Pancreas (tissue), 10 donors: ENCODE measurements at places on chromosomes 16 and 17. TPM values are rescaled to one million over a fixed set of nuclear protein-coding genes. Genes with fewer than 3 reads are reported as not detected.

- no peak for DNase-seq
- H3K4me3 ChIP-seq = no peak overlapping the region
- no peaks in the 10 kb centered on the region for H3K4me1 ChIP-seq
- H3K36me3 ChIP-seq = no peaks in the 10 kb centered on the region
Observed at GRCh38 chr17:8954339-8954738, 11.2 kb downstream of the PIK3R5 start.

- no peaks in the 10 kb centered on the region for H3K27me3 ChIP-seq
- H3K4me3 ChIP-seq = no peak overlapping the region
Observed at GRCh38 chr17:55577687-55578086, 66.4 kb upstream of the SMIM36 start.

CTF1 gene
- 3.2 TPM for total RNA-seq

DNA sequence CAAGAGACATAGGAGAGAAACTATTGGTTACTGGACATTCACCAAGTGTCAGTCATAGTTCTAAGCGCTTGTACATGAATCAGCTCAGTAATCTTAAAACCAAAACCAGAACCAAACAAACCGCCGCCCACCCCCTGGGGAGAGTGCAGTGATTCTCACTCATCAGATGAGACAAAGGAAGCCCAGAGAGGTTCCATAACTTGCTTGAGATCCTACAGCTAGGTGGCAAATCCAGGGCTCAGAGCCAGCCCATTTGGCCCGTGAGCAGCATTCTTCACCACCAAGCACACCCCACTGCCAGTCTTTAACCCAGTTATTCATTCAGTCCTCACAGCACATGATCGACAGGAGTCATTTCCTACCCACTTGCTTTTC, 37.2 kb upstream of the RGS9 start:
- no peaks in the 10 kb centered on the region for H3K4me1 ChIP-seq
- peak; percentile 42 for DNase-seq
- H3K4me3 ChIP-seq = peak overlapping the region; percentile 56
- peak overlapping the region; percentile 42 for H3K27ac ChIP-seq
- H3K27me3 ChIP-seq = no peaks in the 10 kb centered on the region

- no peaks in the 10 kb centered on the region for H3K27me3 ChIP-seq
- no peak overlapping the region for H3K27ac ChIP-seq
- no peak overlapping the region for H3K4me3 ChIP-seq
- no peak for DNase-seq
- no peaks in the 10 kb centered on the region for H3K36me3 ChIP-seq
- no peaks in the 10 kb centered on the region for H3K4me1 ChIP-seq
Observed at GRCh38 chr17:3037259-3037658, 26.1 kb downstream of the OR1D5 start.

- H3K4me1 ChIP-seq = no peaks in the 10 kb centered on the region
- H3K36me3 ChIP-seq = no peaks in the 10 kb centered on the region
- DNase-seq = no peak
- no peak overlapping the region for H3K27ac ChIP-seq
- no peaks in the 10 kb centered on the region for H3K27me3 ChIP-seq
Observed at GRCh38 chr16:81668243-81669097, 110.6 kb upstream of the PLCG2 start.

DNA sequence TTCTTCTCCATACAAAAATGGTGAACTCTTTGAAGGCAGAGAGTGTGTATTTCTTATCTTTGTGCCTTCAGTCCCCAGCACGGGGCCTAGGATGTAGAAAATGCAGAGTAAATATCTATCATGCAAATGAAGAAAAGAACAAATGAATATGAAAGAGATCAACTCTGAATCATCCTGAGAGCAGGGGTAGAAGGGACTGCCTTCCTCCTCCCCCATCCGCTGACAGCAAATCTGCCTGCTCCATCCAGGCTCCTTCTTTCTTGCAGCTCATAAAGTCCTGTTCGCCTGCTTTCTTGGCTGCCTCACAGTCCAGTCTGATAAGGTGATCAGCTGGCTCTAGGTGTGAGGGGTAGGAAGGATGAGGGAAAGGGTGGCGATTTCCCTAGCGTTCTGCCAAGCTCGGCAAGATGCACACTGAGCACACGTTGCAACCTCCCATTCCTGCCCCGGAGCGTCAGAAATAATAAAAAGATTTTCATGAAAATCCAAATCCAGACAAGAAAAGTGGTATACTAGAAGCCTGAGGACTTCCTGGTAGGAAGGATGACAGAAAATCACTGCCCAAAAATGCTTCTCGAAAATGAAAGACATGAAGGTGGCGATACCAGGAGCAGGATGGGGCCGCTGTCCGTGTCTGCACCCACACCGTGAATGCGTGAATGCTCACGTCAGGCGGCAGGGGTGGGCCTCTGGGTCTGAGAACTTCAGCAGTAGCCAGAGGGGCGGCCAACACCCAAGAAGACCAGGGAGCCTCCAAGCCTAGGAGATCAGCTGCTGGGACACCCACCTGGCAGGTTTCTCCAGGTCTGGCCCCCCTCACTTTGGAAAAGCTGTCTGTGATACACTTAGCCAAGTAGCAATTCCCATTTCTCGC, 67.1 kb downstream of the VPS53 start:
- H3K4me3 ChIP-seq = no peak overlapping the region
- H3K27ac ChIP-seq = no peak overlapping the region
- no peaks in the 10 kb centered on the region for H3K27me3 ChIP-seq
- no peaks in the 10 kb centered on the region for H3K36me3 ChIP-seq
- H3K4me1 ChIP-seq = no peaks in the 10 kb centered on the region
- no peak for DNase-seq

DNA sequence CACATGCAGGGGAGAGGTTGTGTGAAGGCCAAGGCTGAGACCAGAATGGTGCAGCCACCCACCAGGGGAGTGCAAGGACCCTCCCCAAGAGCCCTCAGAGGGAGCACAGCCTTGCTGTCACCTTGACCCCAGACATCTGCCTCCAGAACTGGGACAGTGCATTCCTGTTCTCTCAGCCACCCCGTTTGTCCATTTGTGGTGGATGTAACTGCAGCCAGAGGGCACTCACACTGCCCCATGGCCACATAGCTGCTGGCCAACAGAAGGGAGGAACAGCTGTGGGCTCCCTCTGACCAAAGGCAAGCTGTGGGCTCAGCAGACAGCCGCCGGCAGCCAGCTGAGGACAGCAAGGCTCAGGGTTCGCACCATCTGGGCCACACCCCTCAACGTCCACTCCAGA, 49.8 kb upstream of the KLHDC4 start:
- no peaks in the 10 kb centered on the region for H3K36me3 ChIP-seq
- H3K4me3 ChIP-seq = no peak overlapping the region
- no peak for DNase-seq
- H3K27me3 ChIP-seq = no peaks in the 10 kb centered on the region

ACE gene
- total RNA-seq = 4.7 TPM

DNA sequence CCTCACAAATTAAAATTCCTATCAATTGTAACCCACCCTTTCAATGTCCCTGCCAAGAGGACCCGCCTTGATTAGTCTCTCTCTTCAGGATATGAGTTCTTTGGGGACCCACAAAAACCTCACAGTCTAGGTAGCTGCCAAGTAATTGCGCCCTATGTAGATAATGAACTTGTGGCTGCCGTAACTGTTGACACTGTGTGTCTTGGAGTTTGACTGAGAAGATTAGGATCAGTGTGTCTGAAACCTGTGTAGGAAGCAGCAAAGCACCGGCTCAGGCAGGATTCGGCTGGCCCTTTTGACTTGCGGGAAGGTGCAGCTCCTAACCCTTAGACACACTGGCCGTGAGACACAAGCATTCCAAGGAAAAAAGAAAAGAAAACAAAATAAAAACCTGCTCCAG, 17.8 kb upstream of the SLC6A4 start:
- no peaks in the 10 kb centered on the region for H3K27me3 ChIP-seq
- no peak overlapping the region for H3K27ac ChIP-seq
- H3K4me1 ChIP-seq = no peaks in the 10 kb centered on the region
- no peak for DNase-seq

BCKDK gene
- total RNA-seq = 31.2 TPM

- H3K27ac ChIP-seq = no peak overlapping the region
Observed at GRCh38 chr16:83117810-83118209, 491.0 kb downstream of the CDH13 start.

- H3K27me3 ChIP-seq = no peaks in the 10 kb centered on the region
- no peaks in the 10 kb centered on the region for H3K4me1 ChIP-seq
- no peak overlapping the region for H3K27ac ChIP-seq
- H3K4me3 ChIP-seq = no peak overlapping the region
- no peaks in the 10 kb centered on the region for H3K36me3 ChIP-seq
Observed at GRCh38 chr17:80873307-80873951, 118.2 kb upstream of the CHMP6 start.

DNA sequence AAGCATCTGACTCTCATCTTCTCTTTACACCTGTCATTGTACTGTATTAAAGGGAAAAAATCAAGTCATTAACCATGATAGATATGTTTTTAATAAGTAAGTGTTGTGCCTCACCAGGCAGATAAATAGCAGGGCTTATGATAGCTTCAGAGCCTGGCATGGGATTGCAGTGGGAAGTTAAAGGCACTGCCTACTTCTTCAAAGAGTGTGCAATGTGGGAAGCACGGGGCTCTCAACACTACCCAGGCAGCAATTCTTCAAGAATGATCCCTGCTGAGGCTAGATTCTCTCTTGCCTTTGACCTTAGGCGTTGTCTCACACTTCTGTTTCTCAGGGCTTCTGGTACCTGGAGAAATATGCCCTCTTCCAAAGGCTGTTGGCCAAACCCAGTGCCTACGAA, 297.3 kb downstream of the MAF start:
- H3K4me3 ChIP-seq = no peak overlapping the region
- H3K27me3 ChIP-seq = no peaks in the 10 kb centered on the region
- H3K4me1 ChIP-seq = no peaks in the 10 kb centered on the region
- no peak overlapping the region for H3K27ac ChIP-seq
- no peak for DNase-seq

GRCh38 chr16:79605999-79606398, 5.5 kb upstream of the MAF start:
- H3K27ac ChIP-seq = no peak overlapping the region
- H3K4me3 ChIP-seq = no peak overlapping the region
- H3K36me3 ChIP-seq = no peaks in the 10 kb centered on the region

DNA sequence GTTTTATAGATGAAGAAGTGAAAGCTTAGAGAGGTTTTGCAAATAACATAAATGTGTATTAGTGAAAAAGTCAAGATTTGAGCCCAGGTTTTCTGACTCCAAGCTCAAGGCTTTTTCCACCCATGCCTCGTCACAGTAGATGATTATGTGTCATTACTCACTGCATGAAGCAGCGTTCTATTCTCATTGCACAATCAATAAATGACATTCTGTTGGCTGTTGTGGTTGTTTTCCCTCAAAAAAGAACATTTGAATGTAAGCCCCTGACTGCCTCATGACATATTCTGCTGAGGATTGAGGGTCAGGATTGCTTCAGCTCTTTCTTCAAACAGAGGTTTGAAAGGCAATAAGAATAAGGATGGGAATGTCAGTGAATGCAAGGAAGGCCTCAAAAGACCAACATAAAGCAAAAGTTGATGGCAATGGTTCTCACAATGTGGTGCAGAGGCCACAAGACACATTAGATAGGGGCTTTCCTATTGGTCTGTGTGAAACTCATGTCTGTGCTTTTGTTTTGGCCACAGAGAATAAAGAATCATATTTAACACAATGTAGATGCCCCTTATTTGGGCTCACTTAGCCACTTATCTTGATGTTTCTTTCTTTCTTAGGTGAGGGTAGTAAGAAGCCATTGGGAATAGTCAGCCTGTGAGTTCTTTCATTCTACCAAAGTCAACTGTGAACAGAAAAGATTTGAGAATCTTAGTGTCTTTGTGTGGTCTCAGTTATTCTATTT, 5.4 kb upstream of the MMD start:
- H3K36me3 ChIP-seq = no peaks in the 10 kb centered on the region
- DNase-seq = no peak
- no peak overlapping the region for H3K4me3 ChIP-seq
- no peaks in the 10 kb centered on the region for H3K27me3 ChIP-seq
- H3K4me1 ChIP-seq = no peaks in the 10 kb centered on the region

DNA sequence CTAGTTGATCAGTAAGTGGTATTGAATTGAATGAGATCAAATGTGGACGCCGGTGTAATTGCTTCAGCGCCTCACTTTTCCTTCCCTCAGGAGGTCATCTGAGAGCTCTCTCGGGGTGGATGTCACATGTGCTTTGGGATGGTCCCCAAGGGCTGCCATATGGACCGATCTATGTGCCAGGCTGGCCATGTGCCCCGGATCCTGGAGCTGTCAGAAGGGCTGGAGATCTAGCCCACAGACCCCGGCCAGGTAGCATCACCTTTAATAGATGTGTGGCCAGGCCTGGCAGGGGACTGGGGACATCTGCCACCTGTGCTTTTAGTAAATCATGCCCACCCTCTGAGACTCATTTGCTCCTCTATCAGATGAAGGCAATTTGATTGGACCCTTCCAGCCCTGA, 95.3 kb upstream of the CRHR1 start:
- H3K27me3 ChIP-seq = no peaks in the 10 kb centered on the region
- no peak overlapping the region for H3K4me3 ChIP-seq
- DNase-seq = no peak
- H3K36me3 ChIP-seq = no peaks in the 10 kb centered on the region

DNA sequence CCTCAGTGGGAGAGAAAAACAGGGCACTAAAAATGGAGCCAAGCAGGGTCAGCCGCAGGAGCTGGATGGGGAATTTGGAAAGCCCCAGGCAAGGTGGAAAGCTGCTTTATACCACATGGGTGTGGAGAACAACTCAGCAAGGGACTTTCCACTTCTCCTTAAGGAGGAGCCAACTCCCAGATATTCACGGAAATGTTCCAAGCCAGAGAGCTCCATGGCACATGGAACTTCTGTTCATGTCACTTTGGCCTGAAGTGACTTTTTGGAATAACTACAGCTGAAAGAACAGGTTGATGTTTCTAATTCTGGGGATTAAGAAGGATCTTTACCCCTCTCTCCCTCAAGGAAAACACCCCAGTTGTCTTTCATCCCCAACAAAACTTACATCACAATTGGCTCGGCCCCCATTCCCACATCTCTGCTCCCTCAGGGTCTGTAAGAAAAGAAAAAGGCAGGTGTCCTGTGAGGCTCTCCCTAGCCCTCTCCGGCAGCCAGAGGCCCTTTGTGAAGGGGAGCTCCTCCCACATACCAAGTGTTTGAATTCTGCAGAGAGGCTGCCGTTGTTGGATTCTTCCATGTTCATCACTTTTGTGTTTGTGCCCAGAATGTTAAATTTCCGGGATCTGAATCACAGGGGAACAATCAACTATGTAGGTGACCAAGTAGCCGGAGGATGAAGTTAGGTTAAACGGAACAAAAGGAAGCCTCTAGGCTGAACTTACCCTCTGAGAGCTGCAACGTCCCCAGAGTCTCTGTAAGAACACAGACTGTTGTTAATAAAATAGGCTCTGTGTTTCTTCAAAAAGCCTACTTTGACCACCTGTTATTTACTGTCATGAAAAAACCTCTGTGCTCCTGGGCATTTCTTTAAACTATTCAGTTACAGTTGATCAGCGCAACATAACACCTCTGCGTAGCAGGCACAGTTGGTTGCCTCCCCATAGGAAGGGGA, 41.0 kb downstream of the STAT5A start:
- H3K36me3 ChIP-seq = peaks cover 8% of the 10 kb centered on the region
- H3K27me3 ChIP-seq = no peaks in the 10 kb centered on the region
- no peak for DNase-seq
- H3K4me1 ChIP-seq = no peaks in the 10 kb centered on the region
